Activated CD4-positive, alpha-beta T cell treated with anti-CD3 and anti-CD28 coated beads, Interleukin-2, amount 50 U/mL, for 1 hour (primary cell): ENCODE measurements at places on chromosomes 16 and 17.

DNA sequence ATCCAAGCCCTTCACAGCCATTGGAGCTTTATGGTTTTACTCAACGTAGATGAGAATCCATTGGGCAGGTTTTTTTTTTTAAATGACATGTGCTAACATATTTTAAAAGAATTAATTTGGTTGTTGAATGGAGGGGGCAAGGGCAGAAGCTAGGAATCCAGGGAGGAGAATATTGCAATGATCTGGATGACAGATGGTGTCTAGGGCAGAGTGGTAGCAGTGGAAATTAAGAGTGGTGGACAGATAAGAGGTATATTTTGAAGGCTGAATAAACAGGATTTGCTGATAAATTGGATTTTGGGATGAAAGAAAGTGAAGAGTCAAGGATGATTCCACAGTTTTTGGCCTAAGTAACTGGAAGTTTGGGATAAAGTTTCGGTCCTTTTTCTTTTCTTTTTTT is 54.8 kb upstream of the DHX40 start:
- no peak for DNase-seq

DNA sequence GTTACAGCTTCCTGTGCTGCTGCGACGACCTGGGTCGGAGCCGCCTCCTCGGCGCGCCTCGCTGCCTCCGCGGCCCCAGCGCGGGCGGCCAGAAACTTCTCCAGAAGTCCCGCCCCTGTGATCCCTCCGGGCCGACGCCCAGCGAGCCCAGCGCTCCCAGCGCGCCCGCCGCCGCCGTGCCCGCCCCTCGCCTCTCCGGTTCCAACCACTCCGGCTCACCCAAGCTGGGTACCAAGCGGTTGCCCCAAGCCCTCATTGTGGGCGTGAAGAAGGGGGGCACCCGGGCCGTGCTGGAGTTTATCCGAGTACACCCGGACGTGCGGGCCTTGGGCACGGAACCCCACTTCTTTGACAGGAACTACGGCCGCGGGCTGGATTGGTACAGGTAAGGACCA is 746 bp downstream of the HS3ST2 start:
- DNase-seq: no peak

GRCh38 chr16:30658731-30659506 is 688 bp downstream of the FBRS start:
- no peak for DNase-seq

- no peak for DNase-seq
Observed at GRCh38 chr16:53022374-53022773, 30.3 kb downstream of the CHD9NB start.

GRCh38 chr16:22358000-22358399 is 16.4 kb downstream of the CDR2 start:
- peak; percentile 22 for DNase-seq

GRCh38 chr17:61335845-61336655 is 63.6 kb upstream of the TBX2 start:
- no peak for DNase-seq
